ENCODE measurements at places on chromosomes 4 and X.
A peak's percentile ranks its signal among the peaks of the same experiment; 100 is the strongest.

GRCh38 chr4:104128850-104129213 lies 365.9 kb downstream of the CXXC4 start:
- no peak for DNase-seq

DNA sequence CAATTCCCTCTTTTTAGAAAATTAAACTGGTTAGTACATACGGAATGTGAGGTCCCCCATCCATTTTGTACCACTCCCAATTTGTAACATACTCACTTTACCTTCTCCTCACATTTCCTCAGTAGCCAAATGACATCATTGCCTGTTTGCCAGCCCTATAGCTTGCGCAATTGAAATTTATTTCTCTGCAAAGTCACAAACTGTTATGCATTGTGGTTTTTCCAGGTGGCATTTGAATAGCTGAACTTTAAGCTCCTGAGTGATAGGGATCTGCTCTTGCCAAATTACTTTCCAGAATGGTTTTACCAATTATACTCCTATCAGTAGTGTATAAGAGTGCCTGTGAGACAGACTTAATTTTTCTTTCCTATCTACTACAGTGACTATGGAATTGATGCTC lies 7.7 kb downstream of the COL4A5 start:
- no peak for DNase-seq

- no peak for DNase-seq
These were observed 185.6 kb downstream of the RAP1GDS1 start for GRCh38 chr4:98446499-98447375.

DNA sequence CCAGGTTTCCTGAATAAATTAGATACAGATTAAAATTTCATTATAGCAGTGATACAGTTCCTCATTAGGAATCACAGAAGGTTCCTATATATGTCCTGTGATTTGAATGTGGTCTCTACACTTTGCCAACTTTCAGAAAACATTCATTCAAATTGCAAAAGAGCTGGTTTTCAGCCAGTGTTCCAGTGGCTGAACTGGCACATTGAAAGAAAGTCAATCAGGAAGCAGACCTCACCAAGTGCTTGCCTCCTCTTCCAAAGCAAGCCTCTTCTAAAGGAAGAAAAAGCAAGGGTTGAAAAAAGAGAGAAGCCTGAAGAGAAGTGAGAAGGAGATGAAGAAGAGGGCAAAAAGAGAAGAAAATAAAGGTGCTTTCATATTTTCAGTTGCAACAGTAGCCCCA lies 12.7 kb downstream of the KLHL34 start:
- no peak for DNase-seq

- peak; percentile 80 for DNase-seq
These were observed 36.3 kb upstream of the TENM3 start for GRCh38 chr4:182206916-182207315.

GRCh38 chr4:110131916-110132315 lies 66.5 kb downstream of the ELOVL6 start:
- DNase-seq: no peak
